Posterior cingulate gyrus (tissue), 11 donors: ENCODE measurements at places on chromosomes 3 and 15.

GRCh38 chr3:13818919-13819318 is 61.0 kb downstream of the WNT7A start:
- no peak for DNase-seq

DNA sequence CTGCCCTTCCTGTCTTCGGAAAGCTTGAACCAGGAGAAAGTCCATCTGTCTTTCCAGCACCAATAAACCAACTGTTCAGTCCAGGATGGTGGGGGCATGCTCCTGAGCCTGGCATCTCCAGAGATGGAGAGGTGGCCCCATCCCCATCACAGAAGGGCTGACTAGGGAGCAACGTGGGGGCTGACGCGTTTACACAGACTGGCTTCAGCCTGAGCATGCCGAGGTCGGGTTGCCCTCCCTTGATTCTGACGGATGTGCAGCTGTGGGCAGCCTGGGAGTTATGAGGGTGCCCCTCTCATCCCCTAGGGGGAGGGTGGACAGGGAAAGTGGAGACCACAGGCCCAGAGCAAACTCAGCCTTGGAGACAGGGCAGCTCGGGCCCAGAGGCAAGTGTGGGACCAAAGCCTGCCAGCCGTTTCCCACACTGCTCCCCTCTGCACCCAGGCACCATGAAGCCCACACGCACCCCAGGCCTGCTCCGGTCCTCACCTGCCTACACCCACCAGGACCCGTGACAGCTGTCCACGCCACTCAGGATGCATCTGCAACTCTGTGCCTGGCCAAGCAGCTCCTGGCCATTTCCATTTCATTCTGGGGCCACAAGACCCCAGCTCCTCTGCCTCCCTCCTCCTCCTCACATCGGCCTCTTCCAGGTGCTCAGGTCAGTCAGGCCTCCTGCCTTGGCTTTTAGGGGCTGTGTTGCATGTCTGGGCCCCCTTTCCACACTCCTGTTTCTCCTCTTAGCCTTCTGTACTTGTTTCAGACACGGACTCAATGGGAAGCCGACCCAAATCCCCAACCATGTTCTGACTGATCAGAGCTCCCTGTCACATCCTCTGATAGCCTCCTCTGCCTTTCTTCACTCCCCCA is 48.2 kb upstream of the SLC41A3 start:
- peak; percentile 55 for DNase-seq

DNA sequence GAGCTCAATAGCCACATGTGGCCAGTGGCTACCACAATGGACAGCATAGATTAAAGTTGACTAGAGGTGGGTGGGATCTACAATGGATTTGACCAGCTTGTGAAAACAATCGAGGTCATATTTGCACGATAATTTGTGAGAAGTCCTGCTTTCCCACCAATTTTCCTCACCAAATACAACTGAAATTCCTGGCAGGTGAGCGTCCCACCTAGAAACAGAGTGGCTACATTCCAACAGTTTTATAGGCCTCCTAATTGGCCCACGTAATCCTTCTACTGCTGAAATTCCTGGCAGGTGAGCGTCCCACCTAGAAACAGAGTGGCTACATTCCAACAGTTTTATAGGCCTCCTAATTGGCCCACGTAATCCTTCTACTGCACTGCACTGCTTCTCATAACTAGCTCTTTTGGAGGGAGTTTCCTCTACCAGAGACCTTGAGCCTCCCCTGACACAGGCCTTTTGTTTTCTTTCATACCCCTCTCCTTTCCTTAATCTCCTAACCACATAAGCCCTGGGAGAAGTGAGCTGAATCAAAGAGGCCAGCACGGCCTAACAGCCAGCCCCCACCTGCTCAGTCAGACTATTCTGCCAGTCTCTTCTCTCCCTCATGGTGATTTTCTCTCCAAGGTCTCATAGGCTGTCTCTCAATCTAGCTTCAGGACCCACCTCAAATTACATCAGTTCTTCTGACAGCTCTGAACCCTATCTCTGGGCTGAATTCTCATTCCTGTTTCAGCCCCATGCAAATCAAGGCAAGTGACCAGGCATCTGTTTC is 80.2 kb downstream of the BFSP2 start:
- no peak for DNase-seq

- no peak for DNase-seq
Observed at GRCh38 chr3:22039161-22039560, 288.2 kb upstream of the ZNF385D start.

GRCh38 chr3:72380193-72380592 is 468.1 kb downstream of the SHQ1 start:
- no peak for DNase-seq
